ENCODE measurements at places on chromosomes 4 and X.

GRCh38 chrX:153633607-153634180 lies 13.3 kb upstream of the DUSP9 start:
- no peak for DNase-seq

DNA sequence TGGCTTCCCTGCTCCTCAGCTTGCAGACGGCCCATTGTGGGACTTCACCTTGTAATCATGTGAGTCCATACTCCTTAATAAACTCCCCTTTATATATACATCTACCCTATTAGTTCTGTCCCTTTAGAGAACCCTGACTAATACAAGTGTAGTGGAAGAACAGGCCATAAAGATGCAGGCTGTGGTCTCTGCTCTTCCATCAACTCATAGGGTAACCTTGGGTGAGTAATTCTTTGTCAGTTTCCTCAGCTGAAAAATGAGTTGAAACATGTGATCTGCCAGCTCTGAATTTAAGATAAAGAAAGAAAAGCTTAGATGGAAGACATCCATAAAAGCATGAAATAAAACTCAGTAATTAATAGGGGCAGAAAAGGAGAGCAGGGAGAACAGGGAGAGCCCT lies 103.6 kb downstream of the ENOX2 start:
- DNase-seq: no peak

- no peak for DNase-seq
These were observed 200.5 kb downstream of the CENPC start for GRCh38 chr4:67344594-67345380.

- DNase-seq: no peak
These were observed 1009.0 kb upstream of the LCORL start for GRCh38 chr4:19030536-19030935.

- DNase-seq: no peak
These were observed at the start of gene FGF2 for GRCh38 chr4:122826553-122827257. Gene FGF2 (plus strand): TSS chr4:122826831. CDS start chr4:122827175, 344 bp downstream.

Data from stimulated activated CD4-positive, alpha-beta T cell treated with anti-CD3 and anti-CD28 coated beads, Interleukin-12 subunit alpha, Interleukin-12 subunit beta, amount 100 ng/mL, for 24 hours (primary cell).